ELR (cell line): ENCODE measurements at places on chromosomes 4 and X.

DNA sequence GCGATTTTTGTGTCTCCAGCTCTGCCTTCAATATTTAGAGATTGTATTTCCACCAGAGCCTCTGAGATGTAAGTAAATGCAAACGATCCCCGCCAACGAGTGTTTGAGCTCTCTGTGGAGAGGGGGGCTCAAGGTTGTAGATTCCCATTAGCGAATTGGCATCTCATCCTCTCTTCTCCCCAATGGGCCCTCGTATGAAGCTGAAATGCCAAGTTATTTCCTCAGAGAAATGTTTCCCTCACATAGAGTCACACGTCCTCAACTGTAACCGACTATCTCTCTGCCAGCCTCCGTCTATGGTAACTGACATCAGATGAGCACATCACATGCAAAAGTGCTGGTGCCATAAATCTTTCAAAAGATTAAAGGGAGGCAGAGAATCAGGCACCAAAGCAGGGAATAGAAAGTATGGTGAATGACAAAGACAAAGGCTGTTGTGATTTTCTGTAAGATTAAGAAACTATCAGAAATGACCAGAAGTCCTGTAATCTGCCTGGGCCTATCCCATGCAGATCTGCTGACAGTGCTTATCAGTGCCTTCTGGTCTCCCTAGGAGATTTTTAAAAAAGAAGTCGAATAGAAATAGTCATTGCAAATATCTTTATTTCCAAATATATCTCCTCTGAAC lies 157.1 kb downstream of the PDGFRA start:
- no peak for DNase-seq

DNA sequence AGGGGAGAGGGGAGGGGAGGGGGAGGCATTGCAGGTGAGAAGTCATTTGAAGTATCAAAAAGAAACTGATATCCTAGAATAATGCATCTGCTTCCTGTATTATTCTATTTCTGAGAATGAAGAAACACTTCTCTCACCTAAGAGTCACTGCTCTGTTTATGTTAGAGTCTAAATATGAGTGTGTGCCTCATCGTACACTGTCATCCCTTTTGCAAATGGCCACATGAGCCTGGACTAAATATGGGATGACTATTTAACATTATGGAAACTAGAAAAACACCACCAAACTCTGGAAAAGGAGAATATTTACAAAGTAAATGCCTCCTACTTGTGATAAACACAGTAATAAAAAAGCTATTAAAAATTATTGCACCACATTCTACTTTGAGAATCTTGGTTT lies 146.4 kb upstream of the NOCT start:
- DNase-seq, result peak; percentile 40

GRCh38 chr4:30718641-30719453 lies 1.3 kb upstream of the PCDH7 start:
- peak; percentile 52 for DNase-seq

DNA sequence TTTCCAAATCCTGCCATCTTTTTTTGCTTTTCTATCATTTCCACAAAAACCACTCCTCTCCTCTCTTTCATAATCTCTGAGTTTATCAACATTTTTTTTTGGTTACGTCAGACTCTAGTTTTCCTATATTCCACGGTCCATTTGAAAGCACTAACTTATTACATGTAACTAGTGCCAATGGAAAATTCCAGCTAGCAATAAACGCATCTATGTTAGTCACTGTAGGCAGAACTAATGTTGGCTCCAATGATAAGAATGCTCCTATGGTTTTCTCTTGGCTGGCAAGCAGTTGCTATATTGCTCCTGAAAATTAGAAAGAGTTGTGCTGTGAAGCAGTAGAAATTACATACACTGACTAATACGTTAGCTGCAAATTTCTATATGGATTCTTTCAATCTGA lies 634.6 kb upstream of the FTHL17 start:
- DNase-seq, result no peak

- DNase-seq, result no peak
These were observed 18.6 kb downstream of the TBC1D1 start for GRCh38 chr4:37909332-37910090.

DNA sequence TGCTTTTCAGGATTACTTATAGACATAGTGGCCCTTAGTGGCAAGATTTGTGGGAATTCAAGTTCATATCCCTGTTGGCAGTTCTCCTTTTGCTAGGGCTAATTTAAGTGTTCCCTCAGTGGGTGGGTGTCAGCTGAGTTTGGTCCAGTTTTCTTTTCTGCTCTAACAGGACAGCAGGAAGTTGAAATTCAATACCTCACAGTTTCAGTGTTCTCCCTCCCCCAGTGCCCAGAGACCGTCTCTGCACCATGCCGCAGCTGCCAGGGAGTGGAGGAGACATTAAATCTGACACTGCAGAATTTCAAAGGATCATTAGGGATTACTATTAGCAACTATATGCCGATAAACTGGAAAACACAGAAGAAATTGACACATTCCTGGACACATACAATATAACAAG lies 50.7 kb downstream of the UBE2NL start:
- DNase-seq, result no peak

DNA sequence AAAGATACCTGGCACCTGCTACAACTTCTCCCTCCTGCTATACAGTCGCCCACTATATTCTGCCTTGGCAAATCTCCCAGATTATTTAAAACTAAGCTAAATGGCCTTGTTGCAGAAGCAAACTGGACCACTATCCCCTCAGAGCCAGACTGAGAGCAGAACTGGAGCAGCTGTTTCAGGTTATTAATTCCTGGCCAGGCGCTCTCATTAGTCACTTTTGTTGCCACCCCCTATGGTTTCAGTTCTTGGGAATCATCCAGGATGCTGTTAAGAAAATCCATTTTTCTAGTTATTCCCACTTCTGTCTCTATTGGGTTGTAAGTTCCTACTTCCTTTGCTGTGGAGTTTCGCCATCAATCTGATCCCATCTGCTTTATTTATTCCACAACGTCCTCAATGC lies 30.1 kb downstream of the ADGRA3 start:
- peak; percentile 40 for DNase-seq

DNA sequence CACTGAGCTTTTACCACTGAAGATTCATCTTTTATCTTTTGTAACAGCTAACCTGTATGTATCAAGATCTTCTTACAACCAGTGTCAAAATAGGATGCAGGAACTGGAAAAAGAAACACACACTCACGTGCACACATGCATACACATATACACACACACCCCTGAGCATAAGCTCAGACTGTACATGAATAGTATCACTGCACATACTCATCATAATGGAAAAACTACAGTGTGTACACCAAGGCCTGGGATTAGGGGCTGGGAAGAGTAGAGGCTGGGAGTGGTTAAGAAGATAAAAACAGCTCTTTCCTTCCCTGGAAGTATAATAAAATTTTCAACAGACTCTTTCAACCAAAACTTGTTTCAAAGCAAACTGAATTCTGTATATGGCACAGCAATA lies 73.4 kb downstream of the RELL1 start:
- no peak for DNase-seq

DNA sequence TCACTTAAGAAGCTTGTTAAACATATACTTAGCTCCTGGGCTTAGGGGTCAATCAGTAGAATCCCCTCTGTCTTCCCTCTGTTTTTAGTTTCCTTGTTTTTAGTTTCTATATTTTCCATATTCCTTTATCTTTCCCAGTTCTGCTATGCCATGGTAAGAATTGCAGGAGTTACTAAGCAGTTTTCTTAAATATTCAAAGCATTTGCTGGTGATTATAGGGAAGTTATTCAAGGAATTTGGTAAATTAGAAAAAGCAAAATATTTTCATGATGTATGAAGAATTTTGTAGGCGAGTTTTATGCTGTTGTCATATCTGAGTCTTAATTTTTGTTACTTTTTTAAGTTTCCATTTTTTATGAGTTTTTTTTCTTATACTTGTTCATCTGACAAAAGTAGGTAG lies 91.6 kb upstream of the NUDT6 start:
- DNase-seq, result no peak
